ENCODE measurements at places on chromosomes 5 and 9.

DNA sequence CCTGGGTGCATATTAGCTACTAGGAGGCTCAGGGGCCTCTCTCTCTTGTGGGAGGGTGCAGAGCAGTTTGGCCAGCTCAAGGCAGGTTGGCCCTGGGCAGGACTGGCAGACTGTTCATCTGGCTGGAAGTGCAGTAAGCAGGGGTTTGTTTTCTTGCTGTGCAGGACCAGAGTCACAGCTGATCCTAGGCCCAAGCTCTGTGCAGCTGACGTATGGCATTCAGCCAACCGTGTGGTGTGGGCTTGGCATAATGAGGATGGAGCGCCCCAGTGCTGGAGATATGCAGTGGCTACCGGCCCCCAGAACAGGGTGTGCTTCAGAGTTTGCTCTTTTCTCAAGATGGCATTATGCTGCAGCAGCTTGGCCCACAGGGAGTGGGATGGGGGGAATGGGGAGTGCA is 31.0 kb upstream of the PHF24 start:
- DNase-seq = no peak

DNA sequence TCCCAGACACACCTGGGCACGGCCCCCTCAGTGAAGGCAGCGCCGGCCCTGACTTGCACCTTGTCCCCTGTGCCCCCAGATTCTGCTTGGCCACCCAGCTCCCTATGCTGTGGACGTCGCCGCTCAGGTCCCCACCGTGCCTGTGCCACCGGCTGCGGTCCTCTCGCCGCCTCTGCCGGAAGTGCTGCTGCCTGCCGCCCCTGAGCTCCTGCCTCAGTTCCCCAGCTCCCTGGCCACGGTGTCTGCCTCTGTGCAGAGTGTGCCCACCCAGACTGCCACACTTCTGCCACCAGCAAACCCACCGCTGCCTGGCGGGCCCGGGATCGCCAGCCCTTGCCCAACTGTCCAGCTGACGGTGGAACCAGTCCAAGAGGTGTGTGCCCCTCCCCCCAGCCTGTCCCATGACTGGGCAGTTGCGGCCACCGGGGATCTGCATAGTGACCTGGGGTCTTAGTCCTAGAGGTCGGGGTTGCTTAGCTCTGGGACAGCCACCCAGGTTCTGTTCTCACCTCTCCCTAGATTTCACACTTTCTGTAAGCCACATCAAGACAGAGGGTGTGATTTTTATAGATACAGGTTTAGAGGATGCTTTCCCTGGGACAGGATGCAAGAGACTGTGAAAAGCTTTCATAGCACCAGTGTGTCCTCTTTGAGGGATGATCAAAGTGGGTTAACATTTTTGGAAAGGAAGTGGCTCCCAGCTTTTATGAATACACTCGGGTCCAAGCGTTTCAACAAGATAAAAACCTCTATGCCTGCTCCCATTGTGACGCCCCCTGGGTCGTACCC is 78.0 kb downstream of the WNK2 start:
- no peak for DNase-seq

- no peak for DNase-seq
Observed at GRCh38 chr9:83401328-83401900, 136.8 kb downstream of the FRMD3 start.

DNA sequence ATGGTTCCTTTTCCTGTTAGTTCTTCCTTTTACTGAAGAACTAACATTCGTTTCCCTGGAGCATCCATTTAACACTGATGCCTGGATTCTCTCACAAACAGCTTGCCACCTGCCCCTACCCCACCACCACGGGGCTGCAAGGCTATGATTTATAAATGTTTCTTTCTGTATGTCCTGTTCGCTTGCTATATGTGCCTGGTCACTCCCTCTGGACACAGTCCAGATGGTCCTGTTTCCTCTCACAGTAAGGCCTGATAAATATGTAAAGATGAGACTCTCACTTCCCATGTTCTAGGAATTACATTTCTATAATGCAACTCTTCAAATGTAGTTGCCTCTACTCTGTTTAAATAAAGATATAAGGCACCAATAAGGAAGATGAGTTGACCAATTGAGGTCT is 146.4 kb upstream of the SHB start:
- no peak for DNase-seq

DNA sequence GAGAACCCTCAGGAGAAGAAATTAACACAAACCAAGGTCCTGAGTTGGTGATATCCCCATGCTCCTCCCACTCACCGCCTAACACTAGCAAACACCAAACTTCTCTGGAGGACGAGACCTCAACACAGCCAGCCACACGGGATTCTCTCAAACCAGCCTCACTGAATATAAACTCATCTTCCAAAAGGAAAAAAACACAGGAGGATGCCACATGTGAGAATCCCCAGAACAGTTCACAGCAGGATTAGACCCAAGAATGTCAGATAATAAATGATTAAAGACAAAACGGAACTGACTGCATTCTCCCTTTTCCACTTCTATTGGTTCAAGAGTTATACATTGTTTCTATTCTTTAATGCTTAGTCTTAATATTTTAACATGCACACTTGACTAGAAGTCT is 89.2 kb downstream of the LPAR1 start:
- no peak for DNase-seq

- DNase-seq = no peak
Observed at GRCh38 chr9:20984506-20984905, 46.9 kb downstream of the HACD4 start.

- DNase-seq = no peak
Observed at GRCh38 chr5:136201870-136202269, 8.9 kb upstream of the SMIM32 start.

DNA sequence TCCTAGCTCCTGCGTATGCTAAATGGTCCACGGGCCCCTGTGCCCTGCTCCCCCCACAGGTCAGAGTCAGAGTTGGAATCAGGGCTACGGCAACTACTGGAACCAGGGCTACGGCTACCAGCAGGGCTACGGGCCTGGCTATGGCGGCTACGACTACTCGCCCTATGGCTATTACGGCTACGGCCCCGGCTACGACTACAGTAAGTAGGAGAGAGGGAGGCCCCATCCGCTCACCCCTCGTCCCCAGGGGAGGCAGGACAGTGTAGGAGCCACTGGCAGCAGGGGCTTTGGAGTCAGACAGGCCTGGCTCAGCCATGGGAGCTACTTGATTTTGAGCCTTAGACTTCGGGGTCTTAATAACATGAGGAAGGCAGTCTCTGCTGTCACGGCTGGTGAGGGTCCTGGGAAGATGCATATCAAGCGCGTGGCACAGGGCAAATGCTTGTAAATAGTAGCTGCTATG is 5.8 kb downstream of the HNRNPAB start:
- no peak for DNase-seq

- DNase-seq = no peak
Observed at GRCh38 chr5:15371184-15371583, 128.8 kb upstream of the FBXL7 start.

GRCh38 chr5:120794121-120794520 is 330.0 kb downstream of the PRR16 start:
- no peak for DNase-seq

GRCh38 chr5:116032991-116033390 is 719 bp downstream of the ARL14EPL start:
- no peak for DNase-seq

GRCh38 chr9:91903126-91903911 is 46.7 kb downstream of the ROR2 start:
- DNase-seq = no peak

DNA sequence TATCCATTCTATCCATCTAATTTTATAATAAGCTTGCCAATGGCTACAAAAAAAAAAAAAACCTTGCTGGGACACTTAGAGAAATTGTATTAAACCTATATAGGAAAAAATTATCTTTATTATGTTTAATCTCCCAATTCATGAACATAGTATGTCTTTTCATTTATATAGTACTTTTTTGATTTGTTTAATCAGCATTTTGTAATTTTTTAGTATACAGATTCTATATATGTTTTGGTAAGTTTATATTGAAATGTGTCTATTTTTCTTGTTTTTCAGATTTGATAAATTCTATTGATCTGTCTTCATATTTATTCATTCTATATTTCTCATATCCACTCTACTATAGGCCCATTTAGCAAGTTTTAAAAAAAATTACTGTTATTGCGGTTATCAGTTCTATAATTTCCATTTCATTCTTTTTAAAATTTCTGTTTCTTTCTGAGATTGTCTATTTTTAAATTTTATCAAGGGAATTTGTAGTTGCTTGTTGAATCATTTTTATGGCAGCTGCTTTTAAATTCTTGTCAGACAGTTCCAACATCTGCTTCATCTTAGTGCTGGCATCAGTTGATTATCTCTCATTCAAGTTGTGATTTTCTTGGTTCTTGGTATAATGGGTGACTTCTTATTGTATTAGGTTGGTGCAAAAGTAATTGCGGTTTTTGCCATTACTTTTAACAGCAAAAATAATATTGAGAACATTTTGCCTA is 170.1 kb upstream of the S1PR3 start:
- DNase-seq = no peak

DNA sequence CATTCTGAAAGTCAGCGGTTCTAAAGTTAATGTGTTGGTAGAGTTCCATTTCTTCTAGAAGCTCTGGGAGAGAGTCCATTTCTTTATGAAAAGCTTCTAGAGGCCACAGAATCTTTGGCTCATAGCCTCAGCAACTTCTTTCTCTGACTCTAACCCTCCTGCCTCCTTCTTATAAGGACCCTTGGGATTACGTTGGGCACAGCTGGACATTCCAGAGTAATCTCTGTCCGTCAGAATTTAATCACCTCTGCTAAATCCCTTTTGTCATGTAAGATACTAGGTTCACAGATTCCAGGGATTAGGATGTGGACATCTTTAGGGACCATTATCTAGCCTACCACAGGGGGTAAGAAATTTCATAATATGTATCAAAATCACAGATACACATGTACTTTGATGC is 22.6 kb upstream of the ANKDD1B start:
- no peak for DNase-seq

GRCh38 chr5:141182248-141182647 is at the start of gene PCDHB16:
PCDHB16 (plus strand) TSS chr5:141182387; CDS start chr5:141182560, 173 bp downstream.
- no peak for DNase-seq

- no peak for DNase-seq
Observed at GRCh38 chr5:135454946-135455345, 2.8 kb upstream of the TIFAB start.

DNA sequence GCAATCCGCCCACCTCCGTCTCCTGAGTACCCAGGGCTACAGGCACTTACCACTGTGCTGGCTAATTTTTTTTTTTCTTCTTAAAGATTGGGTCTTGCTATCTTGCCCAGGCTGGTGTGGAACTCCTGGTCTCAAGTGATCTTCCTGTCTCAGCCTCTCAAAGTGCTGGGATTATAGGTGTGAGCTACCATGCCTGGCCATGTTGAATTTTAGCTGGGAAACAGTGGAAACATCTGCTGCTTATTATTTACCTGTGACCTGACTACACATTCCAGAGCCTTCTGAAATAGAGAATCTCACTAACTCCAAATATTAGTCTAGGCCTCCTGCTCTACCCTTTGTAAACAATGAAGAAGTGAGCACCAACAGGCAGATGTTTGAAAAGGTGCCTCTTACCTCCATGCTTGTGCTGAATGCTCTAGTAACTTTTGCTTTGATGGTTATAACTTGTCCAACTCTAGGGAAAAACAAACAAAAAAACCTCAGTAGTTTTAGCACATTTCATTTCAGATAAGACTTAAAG is 22.5 kb downstream of the ACOT12 start:
- no peak for DNase-seq

DNA sequence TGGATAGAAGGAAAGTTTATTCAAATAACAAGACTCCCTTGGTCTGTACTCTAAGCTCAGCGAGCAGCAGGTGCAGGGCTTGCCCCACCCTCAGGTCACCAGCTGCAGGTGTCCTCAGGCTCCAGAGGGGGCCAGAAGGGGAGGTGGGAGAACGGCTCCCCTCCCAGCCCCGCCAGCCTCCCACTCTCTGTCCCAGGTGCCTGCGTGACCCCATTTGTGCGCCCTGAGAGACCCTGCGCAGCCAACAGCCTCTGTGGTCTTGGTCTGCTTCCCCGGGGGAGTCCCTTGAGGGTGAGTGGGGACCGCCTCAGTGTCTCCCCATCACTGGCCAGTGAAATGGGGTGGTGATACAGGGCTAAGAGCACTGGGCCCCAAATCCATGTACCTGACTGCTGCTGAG is 62.3 kb upstream of the STXBP1 start:
- DNase-seq = no peak

DNA sequence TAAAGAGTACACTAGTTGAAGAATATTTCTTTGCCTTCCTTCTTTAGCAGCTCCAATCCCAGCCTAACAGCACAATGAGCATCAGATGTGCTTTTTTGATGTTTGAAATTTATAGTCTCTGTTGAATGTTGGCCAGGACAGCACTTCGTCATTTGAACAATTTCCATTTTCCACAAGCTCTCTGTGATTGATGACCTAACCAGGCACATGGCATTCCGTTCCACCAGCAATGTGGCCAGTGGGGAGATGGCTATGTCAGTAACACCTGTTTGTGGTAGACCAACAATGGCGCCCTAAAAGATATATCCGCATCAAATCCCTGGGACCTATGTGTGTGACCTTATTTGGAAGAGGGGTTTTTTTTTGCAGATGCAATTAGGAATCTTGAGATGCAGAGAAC is 66.8 kb downstream of the PALM2AKAP2 start:
- no peak for DNase-seq

- DNase-seq = no peak
Observed at GRCh38 chr5:108743319-108743718, 4.4 kb upstream of the FER start.

- DNase-seq = no peak
Observed at GRCh38 chr5:3889412-3890142, 293.9 kb downstream of the IRX1 start.

GRCh38 chr5:55985181-55985580 is 9.6 kb downstream of the IL6ST start:
- DNase-seq = no peak

GRCh38 chr9:6512085-6512657 is 99.2 kb downstream of the UHRF2 start:
- DNase-seq = no peak

GRCh38 chr5:143001764-143002351 is 231.7 kb downstream of the ARHGAP26 start:
- no peak for DNase-seq

- no peak for DNase-seq
Observed at GRCh38 chr5:6434731-6435130, 13.9 kb upstream of the UBE2QL1 start.

DNA sequence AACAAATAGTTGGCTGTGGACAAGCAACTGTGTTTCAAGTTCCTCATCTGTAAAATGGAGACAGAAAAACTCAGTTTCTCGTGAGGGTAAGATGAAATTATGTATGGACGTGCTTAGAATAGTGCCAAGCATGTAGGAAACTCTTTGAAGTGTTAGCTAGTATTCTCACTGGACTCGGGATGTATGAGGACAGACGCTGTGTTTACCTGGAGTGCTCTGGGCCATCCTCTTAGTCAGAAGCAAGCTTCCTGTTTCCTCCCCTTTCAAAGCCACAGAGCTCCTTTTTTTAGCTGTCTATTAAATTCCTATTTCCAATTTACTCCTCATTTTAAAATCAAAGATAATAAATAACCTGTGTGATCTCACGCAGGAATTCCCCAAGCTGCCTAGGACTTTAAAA is 23.8 kb upstream of the IQGAP2 start:
- no peak for DNase-seq
